Ecto neural progenitor cell (in vitro differentiated cells): ENCODE measurements at places on chromosomes 3 and 15.

GRCh38 chr3:47854267-47854666, 51.3 kb downstream of the DHX30 start:
- DNase-seq, result no peak

GRCh38 chr15:51755790-51756189, 4.4 kb downstream of the TMOD2 start:
- DNase-seq, result no peak

DNA sequence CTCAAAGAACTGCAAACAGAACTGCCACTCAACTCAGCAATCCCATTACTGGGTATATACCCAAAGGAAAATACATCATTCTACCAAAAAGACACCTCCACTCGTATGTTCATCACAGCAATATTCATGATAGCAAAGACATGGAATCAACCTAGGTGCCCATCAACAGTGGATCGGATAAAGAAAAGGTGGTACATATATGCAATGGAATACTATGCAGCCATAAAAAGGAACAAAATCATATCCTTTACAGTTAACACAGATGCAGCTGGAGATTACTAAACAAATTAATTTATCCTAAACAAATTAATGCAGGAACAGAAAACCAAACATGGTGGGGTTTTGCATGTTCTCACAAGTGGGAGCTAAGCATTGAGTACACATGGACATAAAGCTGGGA, 27.3 kb downstream of the MGLL start:
- no peak for DNase-seq

DNA sequence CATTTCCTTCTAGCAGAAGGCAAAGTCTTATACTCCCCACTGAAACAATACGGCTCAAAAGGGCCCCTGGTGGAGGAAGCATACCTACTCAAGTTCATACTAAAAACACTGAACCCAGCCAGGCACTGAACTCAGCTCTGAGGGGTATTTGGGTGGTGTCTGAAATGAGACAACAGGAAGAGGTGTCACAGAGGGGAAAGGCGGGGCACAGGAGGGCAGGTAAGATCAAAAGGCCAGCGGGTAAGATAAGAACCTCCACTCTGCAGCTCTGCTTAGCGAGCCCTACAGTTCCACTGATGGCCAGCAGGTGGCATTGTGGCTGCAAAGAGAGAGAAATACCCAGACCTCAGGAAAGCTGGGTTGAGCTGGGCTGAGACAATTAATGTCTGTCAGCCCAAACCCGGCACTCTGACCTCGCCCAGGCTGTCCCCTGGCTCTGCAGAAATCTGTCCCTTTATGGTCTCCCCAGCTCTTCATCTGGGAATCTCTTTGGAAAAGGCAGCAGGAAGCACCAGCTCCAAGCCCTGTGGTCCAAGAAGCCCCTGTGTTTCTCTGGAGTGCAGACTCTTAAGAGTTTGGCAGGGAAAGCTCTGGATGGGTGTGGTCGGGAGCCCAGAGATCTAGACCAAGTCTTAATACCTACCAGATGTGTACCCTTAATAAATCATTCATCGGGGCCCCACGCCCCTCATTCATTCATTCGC, 8.4 kb downstream of the MFGE8 start:
- DNase-seq, result peak; percentile 83

GRCh38 chr15:55700876-55701275, 42.1 kb downstream of the PRTG start:
- no peak for DNase-seq

DNA sequence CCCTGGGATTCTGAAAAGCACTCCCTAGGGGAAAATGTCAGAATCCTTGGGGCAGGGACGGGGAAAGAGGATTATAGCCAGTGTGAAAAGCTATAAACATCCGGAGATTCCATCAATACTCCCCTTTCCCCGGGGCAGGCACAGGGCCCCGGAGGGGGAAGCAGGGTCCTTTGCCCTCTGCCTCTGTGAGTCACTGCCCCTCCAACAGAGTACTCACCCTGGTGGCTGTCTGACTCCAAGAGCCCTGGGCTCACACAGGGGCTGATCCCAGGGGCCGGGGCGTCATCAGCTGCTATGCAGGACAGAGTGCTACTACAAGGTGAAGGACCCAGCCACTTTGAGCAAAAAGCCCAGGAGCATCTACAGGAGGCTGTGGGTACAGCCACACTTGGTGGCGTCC, 133.0 kb upstream of the PRR20G start:
- peak; percentile 67 for DNase-seq

DNA sequence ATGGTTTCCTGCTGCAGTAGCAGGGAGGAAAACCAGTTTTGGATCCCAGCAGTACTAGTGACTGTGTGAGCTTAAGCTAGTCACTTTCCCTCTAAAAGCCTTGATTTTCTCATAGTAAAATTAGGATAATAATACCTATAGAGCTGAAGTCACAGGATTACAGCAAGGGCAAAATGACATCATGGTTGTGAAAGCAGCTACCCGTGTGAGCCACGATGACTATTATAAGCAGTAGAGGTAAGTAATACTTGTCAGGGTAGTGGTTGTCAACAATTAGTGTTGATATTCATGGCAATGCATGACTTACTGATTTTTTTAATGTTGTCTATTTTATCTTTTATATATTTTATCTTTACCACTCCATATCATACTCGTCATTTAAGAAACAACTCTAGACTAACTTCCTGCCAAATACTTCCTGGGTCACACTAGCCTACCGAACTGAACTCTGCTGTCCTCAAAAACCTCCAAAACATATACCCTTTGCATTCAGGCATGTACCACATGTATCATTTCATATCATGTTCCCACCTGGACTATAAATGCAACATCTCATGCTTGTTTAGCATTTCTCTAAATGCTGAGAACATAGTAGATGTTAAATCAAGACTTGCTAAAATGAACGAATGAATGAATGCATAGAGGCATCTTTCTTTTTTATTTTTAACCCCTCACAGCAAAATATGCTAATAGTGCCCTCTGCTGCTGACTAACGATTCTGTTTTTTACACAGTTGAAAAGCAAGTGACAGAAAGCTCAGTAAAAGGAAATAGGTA, 172.6 kb downstream of the P3H2 start:
- no peak for DNase-seq

DNA sequence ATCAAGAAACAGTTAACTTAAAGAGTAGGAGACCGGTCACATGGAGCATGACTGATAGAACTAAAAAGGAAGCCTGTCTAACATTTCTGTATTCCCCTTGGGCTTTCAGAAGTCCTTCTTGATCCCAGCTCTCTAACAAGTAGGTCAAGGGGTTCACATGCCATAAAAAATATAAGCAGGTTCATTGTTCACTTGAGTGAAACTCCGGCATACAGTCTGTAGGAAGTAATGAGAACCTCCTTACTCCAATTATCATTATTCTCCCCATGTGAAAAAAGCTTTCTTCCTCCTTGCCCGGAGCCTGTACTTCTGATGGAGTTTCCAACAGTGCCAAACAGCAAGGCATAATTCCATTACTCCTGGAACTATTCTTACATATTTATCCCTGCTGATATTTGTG, 242.8 kb upstream of the CNTN4 start:
- no peak for DNase-seq

GRCh38 chr15:57405133-57405532, 28.8 kb downstream of the CGNL1 start:
- DNase-seq, result no peak

DNA sequence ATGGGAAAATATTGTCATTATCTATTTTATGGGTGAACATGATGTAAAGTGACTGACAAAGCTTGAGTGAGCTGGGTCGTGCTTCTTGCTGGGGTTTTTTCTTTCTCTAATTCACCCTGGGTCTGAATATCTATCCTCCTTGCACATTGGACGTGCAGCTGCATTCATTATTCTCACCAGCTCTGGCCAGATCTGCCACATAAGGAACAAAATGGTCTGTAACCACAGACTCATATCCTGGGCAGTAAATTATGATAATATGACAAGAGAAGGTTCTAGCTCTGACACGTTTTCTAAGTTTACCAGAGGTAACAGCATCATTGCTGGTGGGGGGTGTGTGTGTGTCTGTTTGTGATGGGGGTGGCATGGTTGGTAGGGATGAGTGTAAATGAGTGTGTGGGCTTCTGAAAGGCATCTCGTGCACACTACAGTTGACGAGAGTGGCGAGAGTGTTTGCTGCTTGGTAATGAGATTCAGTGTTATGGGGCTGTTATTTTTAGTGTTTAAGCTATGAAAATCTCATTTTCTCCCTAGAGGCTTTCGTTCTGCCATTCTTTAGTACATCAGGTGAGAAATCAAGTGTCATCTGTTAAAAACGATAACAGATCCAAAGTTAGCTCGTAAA, 418.4 kb downstream of the PDCD6IP start:
- no peak for DNase-seq

DNA sequence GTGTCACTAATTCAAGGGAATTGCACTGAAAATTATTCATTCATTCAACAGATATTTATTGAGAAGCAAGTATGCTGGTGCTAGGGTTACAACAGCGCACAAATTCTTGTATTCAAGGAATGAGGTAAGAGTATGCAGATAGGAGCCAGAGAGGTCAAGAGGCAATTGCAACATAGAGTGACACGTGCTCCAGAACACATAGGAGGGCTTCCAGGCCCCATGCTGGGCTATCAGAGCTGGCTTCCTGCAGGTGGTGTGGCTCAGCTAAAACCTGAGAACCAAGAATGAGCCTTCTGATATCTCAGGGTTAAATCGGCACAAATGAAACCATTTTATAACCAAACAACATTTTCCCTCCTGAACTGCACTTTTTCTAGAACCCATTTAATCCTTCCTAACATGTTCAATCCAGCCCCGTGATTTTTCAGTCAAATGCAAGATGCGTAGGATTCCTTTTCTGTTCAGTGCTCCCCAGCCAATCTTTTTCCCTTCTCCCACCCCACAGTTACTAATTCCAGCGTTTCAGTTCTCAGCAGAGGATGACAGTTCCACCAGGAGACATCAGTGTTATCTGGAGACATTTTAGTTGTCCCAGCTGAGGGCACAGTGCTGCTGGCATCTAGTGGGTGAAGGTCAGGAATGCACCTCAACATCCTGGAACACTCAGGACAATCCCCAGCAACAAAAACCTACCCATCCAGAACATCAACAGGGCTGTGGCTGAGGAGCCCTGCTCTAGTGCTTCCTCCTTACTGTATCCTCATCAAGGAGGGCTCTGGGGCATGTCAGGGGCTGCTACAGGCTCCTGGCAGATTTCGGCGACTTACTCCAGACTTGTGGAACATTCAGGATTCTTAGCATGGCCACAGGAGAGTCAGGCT, 13.1 kb downstream of the CCR5AS start:
- no peak for DNase-seq

- DNase-seq, result no peak
Measured at GRCh38 chr3:149612456-149612855, 45.4 kb downstream of the WWTR1 start.

- no peak for DNase-seq
Measured at GRCh38 chr3:126957776-126958637, 24.9 kb upstream of the PLXNA1 start.

- DNase-seq, result no peak
Measured at GRCh38 chr3:166279636-166280035, 442.4 kb upstream of the BCHE start.

DNA sequence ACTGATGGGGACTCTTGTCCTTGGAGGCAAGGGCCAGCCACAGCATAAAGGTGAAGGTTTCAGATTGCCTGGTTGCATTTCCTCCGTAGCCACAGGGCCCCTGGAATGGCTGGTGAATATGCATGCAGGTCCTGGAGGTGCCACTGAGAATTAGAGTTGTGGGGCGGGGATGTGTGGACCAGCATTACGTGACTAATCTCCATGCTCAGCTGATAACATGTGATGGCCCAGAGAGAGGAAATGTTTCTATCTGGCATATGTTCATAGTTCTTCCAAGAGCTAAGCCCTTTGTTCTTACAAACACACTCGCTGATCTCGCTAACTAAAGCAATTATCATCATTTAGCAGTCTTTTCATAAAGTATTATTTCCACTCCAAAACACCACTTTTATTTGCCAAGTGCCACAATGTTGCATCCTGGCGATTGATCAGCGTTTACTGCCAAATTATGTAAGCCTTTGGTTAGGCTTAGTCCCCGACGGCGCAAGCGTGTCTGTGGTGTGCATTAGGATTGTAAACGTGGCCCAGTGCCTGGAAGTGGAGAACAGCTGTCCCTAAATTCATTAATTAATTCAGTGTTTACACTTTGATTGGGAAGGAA, 55.9 kb downstream of the CGNL1 start:
- no peak for DNase-seq

DNA sequence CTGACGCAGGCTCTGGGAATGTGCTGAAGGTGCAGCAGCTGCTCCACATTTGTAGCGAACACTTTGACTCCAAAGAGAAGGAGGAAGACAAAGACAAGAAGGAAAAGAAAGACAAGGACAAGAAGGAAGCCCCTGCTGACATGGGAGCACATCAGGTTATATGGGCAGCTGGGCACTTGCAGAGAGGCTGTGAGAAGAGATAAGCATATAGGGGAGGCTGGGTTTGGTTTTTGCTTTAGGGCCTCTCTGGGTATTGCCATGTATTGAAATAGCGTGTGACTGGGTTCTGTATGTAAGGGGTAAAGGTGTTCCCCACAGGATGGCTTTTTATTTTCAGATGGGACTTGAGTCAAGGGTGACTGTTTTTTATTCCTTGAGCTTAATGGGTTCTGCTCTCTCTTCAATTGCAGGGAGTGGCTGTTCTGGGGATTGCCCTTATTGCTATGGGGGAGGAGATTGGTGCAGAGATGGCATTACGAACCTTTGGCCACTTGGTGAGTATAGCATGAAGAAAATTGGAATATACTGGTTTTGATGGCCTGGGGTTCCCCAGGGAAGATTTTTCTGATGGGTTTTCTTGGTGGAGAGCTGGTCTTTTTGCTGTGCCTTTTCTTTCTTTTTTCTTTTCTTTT, 7.4 kb downstream of the PSMD2 start:
- DNase-seq, result no peak

DNA sequence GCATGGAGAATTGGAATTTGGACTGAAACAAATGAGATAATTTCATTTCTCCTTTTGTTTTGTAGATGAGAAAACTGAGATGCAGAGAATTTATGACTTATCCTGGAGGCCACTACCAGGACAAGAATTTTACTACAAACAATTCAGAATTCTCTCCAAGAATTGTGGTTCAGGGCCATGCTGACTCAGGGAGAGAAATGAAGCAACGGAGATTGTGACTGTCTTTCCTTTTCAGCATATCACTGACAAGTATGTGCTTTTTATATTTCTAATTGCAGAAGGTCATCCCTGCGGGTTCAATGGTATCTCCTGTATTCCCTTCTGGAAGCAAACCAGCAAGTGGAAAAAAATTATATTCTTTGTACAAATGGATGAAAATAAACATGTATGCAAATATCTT, 170.8 kb upstream of the MITF start:
- DNase-seq, result no peak
